Cardiac ventricle fibroblast (primary cell): ENCODE measurements at places on chromosomes 5 and 9. TPM values are rescaled to one million over a fixed set of nuclear protein-coding genes. Genes with fewer than 3 reads are reported as not detected.

The NREP gene
- total RNA-seq, result 15.5 and 15.7 TPM in 2 replicates

The DNM1 gene
- 3.6 and 5.6 TPM in 2 replicates for total RNA-seq

The OR13D1 gene
- total RNA-seq, result not detected in 2 replicates

The FAM53C gene
- 22.0 and 27.2 TPM in 2 replicates for total RNA-seq

The EGFL7 gene
- total RNA-seq, result 32.2 and 35.9 TPM in 2 replicates

The GPR21 gene
- total RNA-seq, result 0.19 and 0.29 TPM in 2 replicates

The PPIC gene
- total RNA-seq, result 80.0 and 88.0 TPM in 2 replicates

The CD274 gene
- 0.19 and 0.34 TPM in 2 replicates for total RNA-seq

The FAM169A gene
- not detected in 2 replicates for total RNA-seq

The INSL4 gene
- total RNA-seq, result not detected in 2 replicates

The BHMT2 gene
- 3.2 and 5.6 TPM in 2 replicates for total RNA-seq

The KIF4B gene
- total RNA-seq, result not detected in 2 replicates

The TRAF2 gene
- 3.9 and 5.9 TPM in 2 replicates for total RNA-seq

The GKAP1 gene
- total RNA-seq, result 0.44 and 1.3 TPM in 2 replicates

The SHOC1 gene
- total RNA-seq, result not detected in 2 replicates

The IRX4 gene
- total RNA-seq, result not detected in 2 replicates

The OMD gene
- 11.2 and 12.3 TPM in 2 replicates for total RNA-seq

The RNF180 gene
- total RNA-seq, result 1.9 and 3.0 TPM in 2 replicates

The RPS23 gene
- total RNA-seq, result 2,496 and 3,059 TPM in 2 replicates

The PRDM9 gene
- not detected in 2 replicates for total RNA-seq

The IL9 gene
- total RNA-seq, result not detected in 2 replicates

The PCDHGA10 gene
- total RNA-seq, result 8.7 and 11.3 TPM in 2 replicates

The ZSWIM6 gene
- total RNA-seq, result 3.1 and 3.8 TPM in 2 replicates

The ITK gene
- total RNA-seq, result not detected in 2 replicates

The HRH2 gene
- not detected in 2 replicates for total RNA-seq

The THBS4 gene
- 0.87 TPM in 1 of 2 replicates, not detected in the other for total RNA-seq

The RNF44 gene
- 6.7 and 11.5 TPM in 2 replicates for total RNA-seq

The TXNDC8 gene
- not detected in 2 replicates for total RNA-seq

The C5orf52 gene
- not detected in 2 replicates for total RNA-seq

The IFNB1 gene
- not detected in 2 replicates for total RNA-seq

The SAXO1 gene
- total RNA-seq, result 0.20 and 3.6 TPM in 2 replicates

The MTX3 gene
- total RNA-seq, result 8.5 and 10.2 TPM in 2 replicates

The GRM6 gene
- total RNA-seq, result not detected in 2 replicates

The CSNK1A1 gene
- total RNA-seq, result 198 and 205 TPM in 2 replicates

The PRUNE2 gene
- 12.7 and 15.6 TPM in 2 replicates for total RNA-seq

The SHISAL2B gene
- not detected in 2 replicates for total RNA-seq

The SPZ1 gene
- total RNA-seq, result not detected in 2 replicates

The IL4 gene
- not detected in 2 replicates for total RNA-seq

The SHC3 gene
- 4.1 and 4.5 TPM in 2 replicates for total RNA-seq

The CCDC171 gene
- total RNA-seq, result 1.7 and 2.0 TPM in 2 replicates

The C9orf50 gene
- total RNA-seq, result 0.12 TPM in 1 of 2 replicates, not detected in the other

The SLC22A4 gene
- total RNA-seq, result 2.1 and 3.7 TPM in 2 replicates

The FBP2 gene
- not detected in 2 replicates for total RNA-seq

The RNF183 gene
- not detected in 2 replicates for total RNA-seq

The SLC27A4 gene
- 14.7 and 21.6 TPM in 2 replicates for total RNA-seq

The INPP5E gene
- 6.2 and 8.0 TPM in 2 replicates for total RNA-seq

The DBH gene
- not detected in 2 replicates for total RNA-seq

The GNG10 gene
- 62.5 and 66.9 TPM in 2 replicates for total RNA-seq
